ENCODE measurements at places on chromosomes 11 and 22.

DNA sequence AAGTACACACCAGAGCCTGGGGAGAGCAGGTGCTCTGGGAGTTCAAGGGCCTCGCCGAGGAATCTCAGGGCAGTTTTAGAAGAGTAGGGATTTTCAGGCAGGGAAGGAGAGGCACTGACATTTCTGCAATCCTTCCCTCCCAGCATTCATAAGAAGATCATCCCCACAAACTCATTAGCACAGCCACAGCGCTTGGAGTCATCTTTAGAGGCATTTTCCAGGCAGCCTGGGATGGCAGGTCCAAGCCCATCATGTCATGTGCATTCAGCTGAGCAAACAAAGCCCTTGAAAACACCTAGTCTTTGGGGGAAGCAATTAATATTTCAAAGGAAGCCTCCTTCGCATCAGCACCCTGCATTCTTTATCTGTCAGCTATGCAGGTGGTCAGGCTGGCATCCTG lies 43.8 kb downstream of the MAP6 start:
- no peak for DNase-seq

DNA sequence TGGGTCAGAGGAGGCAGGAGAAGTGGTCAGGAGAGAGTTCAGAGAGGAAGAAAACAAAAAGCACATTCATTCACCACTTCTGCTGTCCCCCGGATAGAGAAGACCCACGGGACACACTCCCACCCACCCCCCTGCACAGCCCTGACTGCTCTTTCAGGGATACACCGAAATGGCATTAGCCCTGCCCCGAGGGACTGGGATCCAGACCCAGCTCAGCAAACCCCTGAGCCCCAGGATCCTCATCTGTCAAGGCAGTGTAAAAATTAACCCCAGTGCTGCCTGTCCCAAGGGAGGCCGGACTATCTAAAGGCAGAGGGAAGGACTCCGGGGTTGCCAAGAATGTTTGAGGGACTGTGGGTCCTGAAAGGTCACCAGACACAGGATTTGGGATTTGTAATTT lies 31.2 kb downstream of the TPBGL start:
- DNase-seq, result no peak

GRCh38 chr11:15499674-15500073 lies 385.0 kb downstream of the INSC start:
- DNase-seq, result no peak

DNA sequence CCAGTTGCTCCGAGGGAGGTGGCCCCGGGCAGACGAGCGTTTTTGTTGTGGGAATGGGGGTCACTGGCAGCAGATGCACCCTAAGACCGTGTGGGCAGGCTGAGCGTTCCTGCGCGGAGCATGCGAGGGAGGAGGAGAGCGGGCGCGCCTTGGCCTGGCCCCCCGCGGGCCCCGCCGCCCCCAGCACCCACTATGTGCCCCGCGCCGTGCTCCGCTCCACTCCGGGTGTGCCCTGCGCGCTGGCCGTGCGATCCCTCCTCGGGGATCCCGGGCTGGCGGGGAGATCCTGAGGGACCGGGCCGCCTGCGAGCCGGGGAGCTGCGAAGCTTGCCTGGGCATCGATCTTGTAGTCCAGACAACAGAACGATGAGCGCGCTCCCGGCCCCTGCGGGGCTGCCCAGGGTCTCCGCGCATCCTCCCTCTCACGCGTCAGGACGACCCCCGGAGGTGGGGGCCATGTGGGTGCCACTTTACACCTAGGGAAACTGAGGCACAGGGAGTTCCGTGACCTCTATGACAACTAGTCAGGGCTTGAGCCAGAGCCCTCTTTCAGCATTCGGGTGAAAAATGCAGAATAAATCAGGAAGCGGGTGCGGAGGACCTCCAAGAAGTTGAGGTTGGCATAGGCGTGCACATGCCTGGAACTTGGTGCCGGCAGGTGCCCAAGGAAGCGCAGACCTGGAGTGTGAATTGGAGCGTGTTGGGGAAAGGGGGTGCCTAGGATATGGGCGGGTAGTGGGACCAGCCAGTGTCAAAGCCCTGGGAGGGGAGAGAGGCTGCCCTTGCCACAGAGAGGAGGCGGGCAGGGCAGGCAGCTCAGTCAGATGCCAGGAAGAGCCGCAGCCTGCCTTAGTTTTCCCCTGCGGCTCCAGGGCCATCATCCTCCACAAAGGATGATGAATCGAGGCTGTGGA lies 1.3 kb upstream of the KMT5B start:
- no peak for DNase-seq

- no peak for DNase-seq
Measured at GRCh38 chr22:36914390-36914752, 943 bp downstream of the CSF2RB start.

- no peak for DNase-seq
Measured at GRCh38 chr22:43077121-43077877, 11.9 kb downstream of the TTLL1 start.

GRCh38 chr11:100910808-100911207 lies 218.8 kb downstream of the PGR start:
- DNase-seq, result no peak

DNA sequence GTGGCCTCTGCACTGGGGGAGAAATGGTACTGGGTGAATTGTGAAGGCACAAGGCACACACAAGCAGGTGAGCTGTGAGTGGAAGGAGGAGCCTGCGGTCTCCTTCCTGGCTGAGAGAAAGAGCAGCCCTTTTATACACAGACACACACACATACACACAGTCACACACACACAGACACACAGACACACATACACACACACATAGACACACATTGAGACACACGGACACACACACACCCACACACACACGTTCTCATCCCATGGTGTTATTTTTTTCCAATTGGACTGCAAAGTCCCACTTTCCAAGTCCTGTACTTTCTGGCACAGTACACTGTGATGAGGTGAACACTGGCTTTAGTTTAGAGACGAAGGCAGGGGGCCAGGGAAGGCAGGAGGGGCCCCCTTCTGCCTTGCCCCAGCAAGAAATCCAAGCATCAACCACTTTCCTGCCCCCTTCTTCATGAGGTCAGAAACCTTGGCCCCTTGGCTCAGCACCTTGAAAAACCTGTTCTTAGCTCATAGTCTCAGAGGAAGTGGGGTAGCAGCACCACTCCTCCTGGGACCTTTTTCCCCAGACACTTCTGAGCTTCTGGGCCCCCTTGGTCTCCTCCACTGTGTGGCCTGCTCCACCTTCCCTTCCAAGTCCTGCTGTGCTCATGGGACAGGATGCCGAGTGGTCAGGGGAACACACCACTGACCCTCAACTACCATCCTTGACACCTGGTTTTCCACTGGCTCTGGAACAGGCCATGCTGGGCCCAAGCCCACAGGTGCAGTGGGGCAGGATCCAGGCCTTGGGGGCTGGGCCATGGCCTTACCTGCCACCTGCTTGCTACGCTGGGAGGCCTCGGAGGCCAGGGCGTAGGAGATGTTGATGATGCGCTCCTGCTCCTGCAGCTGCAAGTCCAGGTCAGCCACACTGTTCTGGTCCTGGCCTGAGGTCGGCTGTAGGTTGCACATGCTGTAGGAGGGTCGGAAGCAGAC lies 43.8 kb downstream of the C11orf58 start:
- DNase-seq, result no peak

- no peak for DNase-seq
Measured at GRCh38 chr11:87942786-87943185, 232.5 kb downstream of the RAB38 start.

DNA sequence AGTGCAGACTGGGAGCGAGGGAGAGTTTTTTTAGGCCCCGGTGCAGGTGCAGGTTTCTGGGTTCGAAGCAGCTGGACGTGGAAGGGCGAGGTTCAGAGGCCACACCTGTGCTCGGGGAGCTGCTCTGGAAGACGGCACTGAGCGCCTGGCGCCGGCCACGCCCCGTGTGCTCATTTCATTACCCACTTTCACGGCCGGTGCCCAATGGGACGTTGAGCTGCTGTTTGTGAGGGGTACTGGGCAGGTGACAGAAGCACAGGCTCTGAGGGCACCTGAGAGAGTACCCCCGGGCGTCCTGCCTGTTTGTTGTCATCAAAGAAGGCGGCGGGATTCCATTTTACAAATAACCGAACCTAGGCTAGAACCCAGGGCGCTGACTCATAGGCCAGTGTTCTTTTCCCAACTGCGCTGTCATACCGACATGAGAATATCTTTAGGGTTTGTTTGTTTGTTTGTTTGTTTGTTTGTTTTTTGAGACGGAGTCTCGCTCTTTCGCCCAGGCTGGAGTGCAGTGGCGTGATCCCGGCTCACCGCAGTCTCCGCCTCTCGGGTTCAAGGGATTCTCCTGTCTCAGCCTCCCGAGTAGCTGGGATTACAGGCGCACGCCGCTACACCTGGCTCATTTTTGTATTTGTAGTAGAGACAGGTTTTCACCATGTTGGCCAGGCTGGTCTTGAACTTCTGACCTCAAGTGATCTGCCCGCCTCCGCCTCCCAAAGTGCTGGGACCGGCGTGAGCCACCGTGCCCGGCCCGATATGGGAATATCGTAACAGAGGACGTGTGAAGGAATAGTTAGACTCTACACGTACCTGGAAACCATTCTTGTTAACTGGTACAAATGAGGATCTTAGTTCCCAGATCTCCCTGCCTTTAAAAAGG lies 16.6 kb upstream of the SPTBN2 start:
- DNase-seq, result peak; percentile 23

- DNase-seq, result peak; percentile 21
Measured at GRCh38 chr11:118610225-118610772, 2.9 kb downstream of the PHLDB1 start.

GRCh38 chr11:111634981-111635705 lies 32.9 kb downstream of the SIK2 start:
- no peak for DNase-seq

GRCh38 chr11:133409799-133410198 lies 122.5 kb downstream of the OPCML start:
- DNase-seq, result no peak

GRCh38 chr11:32830413-32830738 lies 649 bp downstream of the PRRG4 start:
- no peak for DNase-seq
